ENCODE measurements at places on chromosomes 3 and 15.

GRCh38 chr3:186025161-186025560, 83.7 kb downstream of the ETV5 start:
- DNase-seq, result peak; percentile 76

DNA sequence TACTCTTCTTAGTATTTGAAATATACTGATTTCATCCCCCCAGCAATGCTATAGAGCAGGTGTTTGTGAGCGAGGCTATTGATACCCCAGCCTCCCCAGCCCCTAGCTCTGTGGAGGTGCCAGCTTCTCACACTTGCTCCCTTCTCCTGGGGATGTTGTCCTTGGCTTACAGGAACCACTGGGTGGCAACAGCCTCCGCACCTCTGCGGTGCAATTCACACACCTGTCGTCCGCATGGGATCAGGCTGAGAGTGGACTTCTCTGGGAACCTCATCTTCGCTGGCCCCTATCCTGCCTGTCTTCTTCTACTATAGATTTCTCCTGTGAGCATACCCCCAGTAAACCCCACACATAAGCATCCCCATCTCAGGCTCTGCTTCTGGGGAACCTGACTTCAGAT, 103.9 kb upstream of the SLC6A11 start:
- DNase-seq, result no peak

DNA sequence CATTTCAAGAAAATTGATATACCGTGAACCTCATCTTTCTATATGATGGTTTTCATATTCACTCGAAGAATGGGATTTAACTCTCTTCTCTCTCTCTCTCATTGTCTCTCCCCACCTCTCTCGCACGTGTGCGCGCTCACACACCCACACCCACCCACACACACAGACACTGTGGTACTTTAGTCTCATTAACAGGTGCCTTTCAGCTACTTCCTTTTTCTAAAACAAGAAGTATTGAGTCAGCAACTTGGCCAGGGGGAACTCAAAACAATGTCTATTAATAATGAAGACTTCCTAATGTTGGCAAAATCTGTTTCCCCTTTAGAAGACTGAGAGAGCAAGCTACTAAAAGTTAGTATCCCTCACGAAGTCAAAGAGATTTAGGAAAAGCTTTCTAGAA, 150.7 kb downstream of the TMCO5A start:
- DNase-seq, result no peak

DNA sequence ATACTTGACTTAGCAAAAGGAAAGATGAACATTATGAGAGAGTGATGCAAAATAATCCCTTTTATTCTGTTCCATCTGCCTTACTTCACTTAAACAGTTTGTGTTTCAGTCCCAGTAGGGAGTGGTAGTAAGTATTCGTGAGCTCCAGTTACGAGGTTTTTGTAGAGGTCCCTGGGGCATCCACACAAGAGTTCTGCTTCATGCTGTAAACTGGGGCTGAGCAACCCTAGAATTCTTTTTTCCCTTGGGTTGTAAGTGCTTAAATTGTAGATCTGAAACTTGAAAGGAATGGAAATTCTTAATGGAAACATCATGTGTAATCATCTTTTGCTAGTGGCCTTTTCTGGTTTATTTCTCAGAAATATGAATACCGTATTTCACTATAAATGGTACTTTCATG, 79.5 kb downstream of the SEMA6D start:
- DNase-seq, result no peak

- no peak for DNase-seq
Observed at GRCh38 chr3:52400275-52400793, 44.6 kb downstream of the SEMA3G start.

- no peak for DNase-seq
Observed at GRCh38 chr3:197734667-197735318, 1.9 kb downstream of the RUBCN start.

GRCh38 chr3:36871379-36872126, 73.3 kb downstream of the TRANK1 start:
- no peak for DNase-seq

DNA sequence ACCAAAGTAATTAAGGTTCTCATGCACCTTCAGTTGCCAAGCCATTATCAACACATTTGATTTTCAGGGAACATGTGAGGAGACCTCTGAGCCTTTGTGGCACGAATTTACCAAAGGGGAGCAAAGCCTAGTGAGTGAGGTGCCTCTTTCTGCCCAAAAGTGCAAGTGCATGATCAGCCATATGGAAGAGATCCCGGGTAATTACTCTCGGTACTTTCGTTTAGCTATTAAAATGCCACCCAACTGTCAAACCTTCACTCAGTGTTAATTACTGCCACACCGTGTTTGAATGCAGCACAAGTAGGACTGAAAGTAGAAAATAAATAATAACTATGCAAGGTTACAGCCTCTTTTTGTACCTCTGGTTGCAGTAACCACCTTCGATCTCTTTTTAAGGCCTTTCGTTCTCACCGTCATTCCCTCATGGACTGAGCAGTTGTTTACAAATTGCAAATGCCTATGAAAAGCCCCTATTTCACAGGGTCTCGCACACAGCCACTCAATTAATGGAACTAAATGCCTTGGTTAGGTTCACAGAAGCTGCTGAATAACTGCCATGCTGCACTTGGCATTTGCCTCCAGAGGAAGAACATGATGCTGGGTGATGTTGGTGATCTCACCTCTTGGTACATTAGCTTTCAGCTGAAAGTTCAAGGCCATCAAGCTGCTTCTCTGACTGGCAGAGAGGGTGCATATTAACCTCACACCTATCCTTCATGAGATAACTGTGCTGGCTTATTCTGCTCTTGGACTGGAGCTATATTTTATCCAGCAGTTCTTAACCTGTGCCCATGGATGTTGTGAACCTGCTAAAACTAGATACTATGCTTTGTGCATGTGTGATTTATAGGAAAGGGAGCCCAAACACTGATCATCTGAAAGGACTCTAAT, 69.9 kb downstream of the TNIK start:
- DNase-seq, result no peak

GRCh38 chr3:171372694-171373093, 87.5 kb downstream of the TNIK start:
- DNase-seq, result no peak
